Fibroblast of lung (primary cell): ENCODE measurements at places on chromosomes 6 and 20. TPM values are rescaled to one million over a fixed set of nuclear protein-coding genes. Genes with fewer than 3 reads are reported as not detected.

The TCF21 gene
- 8.2 and 11.1 TPM in 2 replicates for total RNA-seq

The MUC21 gene
- not detected in 2 replicates for total RNA-seq

The COX4I2 gene
- total RNA-seq: not detected in 2 replicates

The HAO1 gene
- not detected in 2 replicates for total RNA-seq

- H3K36me3 ChIP-seq: no peaks in the 10 kb centered on the region
- H3K4me1 ChIP-seq: no peaks in the 10 kb centered on the region
- no peaks in the 10 kb centered on the region for H3K27me3 ChIP-seq
- no peak for DNase-seq
- no peak overlapping the region for H3K4me3 ChIP-seq
Measured at GRCh38 chr6:48891308-48891707, 571.7 kb downstream of the MMUT start.

GRCh38 chr20:51402201-51402600, 140.3 kb downstream of the NFATC2 start:
- H3K27me3 ChIP-seq: no peaks in the 10 kb centered on the region
- peak; percentile 67 for DNase-seq
- H3K27ac ChIP-seq: no peak overlapping the region
- H3K4me3 ChIP-seq: no peak overlapping the region
- no peaks in the 10 kb centered on the region for H3K36me3 ChIP-seq
- no peaks in the 10 kb centered on the region for H3K4me1 ChIP-seq

DNA sequence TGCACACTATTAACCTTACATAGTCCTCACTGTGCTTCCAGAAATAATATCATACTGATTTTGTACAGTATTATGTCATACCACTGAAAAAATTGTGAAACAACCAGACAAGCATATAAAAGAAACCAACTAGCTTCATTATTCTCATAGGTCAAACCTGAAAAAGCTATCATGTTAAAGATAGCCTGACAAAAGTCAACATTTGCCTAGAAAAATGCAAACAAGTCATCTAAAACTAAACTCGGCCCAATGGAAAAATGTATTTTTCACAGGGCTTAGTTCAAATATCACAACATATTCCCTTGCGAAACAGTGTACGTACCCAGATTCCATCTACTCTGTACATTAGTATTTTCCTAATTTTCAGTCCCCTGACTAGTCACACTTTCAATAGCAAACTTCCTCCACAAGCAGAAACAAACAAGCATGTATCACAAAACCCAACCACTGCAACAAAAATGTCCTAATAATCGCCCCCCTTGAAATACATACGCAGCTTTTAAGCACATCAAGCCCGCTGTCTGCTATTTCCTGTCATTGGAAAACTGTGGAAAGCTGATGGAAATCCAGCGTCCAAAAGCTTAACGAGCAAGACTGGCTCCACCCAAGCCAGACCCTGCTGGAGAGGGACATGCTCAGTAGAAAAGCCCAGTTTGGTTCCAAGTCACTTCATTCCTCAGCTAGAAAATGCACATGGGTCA, 93.1 kb downstream of the EPB41L2 start:
- DNase-seq: no peak
- peak overlapping the region; percentile 57 for H3K27ac ChIP-seq
- peak overlapping the region; percentile 60 for H3K4me3 ChIP-seq
- peaks cover 18% of the 10 kb centered on the region for H3K4me1 ChIP-seq

- no peak overlapping the region for H3K4me3 ChIP-seq
- DNase-seq: no peak
- no peaks in the 10 kb centered on the region for H3K36me3 ChIP-seq
- no peak overlapping the region for H3K27ac ChIP-seq
- peaks cover 4% of the 10 kb centered on the region for H3K4me1 ChIP-seq
- no peaks in the 10 kb centered on the region for H3K27me3 ChIP-seq
Measured at GRCh38 chr6:16412171-16412570, 173.8 kb downstream of the GMPR start.

DNA sequence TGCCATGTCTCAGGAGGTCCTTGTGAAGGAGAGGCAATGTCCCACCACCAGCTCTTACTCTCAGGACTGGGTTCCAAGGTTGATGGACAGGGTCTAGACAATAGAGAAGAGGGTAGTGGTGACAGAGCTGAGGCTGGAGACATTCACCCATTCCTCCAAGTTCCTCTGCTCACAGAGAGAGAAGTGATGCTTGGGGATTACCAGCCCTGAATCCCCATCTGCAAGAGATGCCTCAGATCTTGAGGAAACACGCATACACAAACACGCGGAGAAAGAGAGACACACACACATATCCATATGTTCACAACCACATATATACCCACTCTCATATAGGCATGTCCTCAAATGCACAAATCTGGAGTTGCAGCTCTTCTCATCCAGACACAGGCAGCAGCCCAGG, 15.2 kb upstream of the CD83 start:
- no peak overlapping the region for H3K4me3 ChIP-seq
- H3K36me3 ChIP-seq: no peaks in the 10 kb centered on the region

DNA sequence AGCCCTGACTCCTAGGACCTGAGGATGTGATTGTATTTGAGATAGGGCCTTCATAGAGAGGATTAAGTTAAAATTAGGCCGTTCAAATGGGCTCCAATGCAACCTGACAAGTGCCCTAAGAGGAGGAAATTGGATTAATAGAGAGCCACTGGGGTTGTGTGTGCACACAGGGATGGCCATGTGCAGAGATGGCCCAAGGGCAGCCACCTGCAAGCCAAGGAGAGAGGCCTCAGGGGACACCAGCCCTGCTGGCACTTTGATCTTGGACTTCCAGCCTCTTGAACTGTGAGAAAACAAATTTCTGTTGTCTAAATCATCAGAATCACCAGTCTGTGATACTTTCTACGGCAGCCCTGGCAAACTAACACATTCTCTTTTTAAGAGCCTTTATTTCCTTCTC, 598.8 kb downstream of the UTRN start:
- H3K27ac ChIP-seq: no peak overlapping the region
- no peaks in the 10 kb centered on the region for H3K27me3 ChIP-seq
- H3K4me3 ChIP-seq: no peak overlapping the region
- DNase-seq: no peak
- H3K4me1 ChIP-seq: no peaks in the 10 kb centered on the region
- H3K36me3 ChIP-seq: no peaks in the 10 kb centered on the region

DNA sequence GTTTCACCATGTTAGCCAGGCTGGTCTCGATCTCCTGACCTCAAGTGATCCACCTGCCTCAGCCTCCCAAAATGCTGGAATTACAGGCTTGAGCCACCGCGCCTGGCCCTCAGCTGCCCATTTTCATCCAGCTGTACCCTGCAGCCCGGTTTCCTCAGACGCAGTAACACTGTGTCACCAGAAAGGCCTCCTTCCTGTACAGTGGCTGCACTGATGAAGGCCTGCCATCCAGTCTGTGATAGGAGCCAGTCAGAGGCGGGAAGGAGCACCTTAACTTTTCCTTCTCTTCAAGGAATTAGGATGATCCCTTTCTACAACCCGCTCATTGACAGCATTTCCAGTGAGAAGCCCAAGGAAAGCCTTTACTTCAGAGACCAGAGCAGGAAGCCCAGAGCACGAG, 75.9 kb downstream of the GFOD1 start:
- H3K36me3 ChIP-seq: no peaks in the 10 kb centered on the region
- no peak for DNase-seq

DNA sequence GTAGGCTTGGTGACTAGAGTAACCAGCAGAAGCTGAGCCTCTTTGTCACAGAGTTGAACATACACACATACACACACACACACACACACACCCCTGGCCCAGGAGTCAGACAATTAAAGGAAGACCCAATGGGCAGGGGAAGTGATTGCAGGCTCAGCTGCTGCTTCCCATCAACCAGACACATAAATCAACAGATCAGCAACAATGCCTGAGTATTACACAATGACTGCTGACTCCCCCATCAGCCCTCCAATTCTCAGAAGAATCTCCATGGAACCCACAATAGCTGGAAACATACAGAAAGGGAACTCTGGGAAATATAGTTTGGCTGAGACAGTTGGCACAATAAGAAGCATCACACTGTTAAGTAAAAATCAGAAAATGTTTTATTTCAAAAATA, 270.4 kb upstream of the PLCB4 start:
- peak; percentile 31 for DNase-seq
- H3K36me3 ChIP-seq: no peaks in the 10 kb centered on the region
- H3K4me3 ChIP-seq: no peak overlapping the region
- H3K27ac ChIP-seq: no peak overlapping the region
